ENCODE measurements at places on chromosomes 3 and 15.
A peak's percentile ranks its signal among the peaks of the same experiment; 100 is the strongest.

- no peak for DNase-seq
Observed at GRCh38 chr3:167110901-167111300, 269.2 kb downstream of the ZBBX start.

DNA sequence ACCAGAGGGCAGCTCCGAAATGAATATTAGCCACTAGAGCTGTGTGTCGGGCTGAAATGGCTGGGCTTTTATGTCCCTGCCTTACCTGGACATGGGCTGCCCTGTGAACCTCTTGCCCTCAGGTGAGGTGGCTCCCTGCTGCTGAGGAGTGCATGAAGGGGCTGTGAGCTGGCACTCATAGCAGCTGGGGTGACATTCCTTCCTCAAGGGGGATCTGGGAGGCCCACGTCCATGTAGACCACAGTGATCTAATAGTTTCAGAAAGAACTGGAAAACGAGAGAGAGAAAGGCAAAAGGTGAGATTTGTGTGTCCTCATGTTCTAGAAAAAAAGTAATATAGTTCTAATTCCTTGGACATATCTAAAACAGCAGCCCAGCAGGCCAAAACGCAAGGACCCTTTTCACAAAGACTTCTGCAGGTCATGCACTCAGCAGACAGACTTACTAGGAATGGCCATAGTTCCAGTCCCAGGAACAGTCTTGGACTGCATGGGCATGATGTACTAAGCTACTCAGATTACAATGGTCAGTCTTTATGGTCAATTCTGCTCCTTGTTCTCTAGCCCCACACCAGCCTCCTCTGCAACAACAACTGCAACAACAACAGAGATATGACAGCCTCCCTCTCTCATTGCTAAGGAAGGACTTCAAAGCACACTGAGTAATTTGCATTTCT is 10.8 kb upstream of the SLC24A5 start:
- DNase-seq, result no peak

GRCh38 chr3:58800940-58801339 is 134.4 kb upstream of the FAM3D start:
- no peak for DNase-seq

DNA sequence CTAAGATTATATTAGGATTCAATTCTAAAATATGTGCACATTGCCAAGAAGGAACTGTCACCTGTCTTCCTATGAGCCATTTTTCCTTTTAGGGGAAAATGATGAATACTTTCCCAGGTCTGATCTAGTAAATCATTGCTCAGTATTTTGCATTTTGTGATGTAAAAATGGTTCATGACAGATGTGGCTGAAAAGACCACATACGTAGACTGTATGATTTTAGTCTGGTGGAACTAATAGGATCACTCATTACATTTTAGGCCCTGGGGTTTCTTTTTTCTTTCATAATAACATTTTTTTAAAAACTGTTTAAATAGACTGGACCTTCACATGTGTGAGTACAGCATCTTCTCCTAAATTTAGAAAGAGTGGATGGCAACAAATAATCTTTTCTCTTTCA is 201.7 kb upstream of the MLF1 start:
- no peak for DNase-seq

DNA sequence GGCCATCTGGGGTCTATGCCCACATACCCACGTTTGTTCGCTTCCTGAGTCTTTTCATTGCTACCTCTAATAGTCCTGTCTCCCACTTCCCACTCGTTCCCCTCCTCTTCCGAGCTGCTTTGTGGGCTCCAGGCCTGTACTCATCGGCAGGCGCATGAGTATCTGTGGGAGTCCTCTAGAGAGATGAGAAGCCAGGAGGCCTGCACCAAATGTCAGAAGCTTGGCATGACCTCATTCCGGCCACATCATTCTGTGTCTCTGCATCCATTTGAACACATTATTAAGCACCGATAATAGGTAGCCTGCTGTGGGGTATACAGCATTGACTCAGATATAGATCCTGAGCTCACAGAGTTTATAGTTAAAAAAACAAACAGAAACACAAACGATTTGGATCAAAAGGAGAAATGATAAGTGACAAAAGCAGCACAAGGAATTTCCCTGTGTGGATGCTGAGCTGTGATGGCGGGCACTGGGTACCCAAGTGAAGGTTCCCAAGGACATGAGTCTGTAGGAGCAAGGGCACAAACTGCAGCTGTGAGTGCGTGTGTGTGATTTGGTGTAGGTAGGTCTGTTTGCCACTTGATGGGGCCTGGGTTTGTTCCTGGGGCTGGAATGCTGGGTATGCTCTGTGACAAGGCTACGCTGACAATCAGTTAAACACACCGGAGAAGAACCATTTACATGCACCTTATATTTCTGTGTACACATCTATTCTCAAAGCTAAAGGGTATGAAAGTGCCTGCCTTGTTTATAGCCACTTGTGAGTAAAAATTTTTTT is 35.9 kb downstream of the NR1I2 start:
- no peak for DNase-seq

DNA sequence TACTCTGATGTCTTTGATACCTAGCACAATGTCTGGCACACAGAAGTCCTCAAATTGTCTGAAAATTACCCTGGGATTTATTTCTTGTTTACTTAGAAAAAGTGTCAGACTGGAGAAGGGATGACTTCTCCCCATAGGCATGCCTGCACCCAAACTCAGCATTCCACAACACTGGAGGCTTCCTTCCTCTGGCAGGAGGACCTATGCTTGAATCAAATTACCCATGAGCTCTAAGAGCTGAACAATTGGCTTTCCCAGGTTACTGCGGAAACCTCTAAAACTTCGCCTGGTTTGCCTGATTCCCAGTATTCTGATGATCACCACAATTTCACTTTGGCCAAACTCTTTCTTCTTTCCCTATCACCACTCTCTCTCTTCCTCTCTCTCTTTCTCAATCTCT is 217.4 kb downstream of the DIPK2A start:
- DNase-seq, result no peak

- DNase-seq, result no peak
Observed at GRCh38 chr15:93670931-93671330, 560.4 kb upstream of the MCTP2 start.

DNA sequence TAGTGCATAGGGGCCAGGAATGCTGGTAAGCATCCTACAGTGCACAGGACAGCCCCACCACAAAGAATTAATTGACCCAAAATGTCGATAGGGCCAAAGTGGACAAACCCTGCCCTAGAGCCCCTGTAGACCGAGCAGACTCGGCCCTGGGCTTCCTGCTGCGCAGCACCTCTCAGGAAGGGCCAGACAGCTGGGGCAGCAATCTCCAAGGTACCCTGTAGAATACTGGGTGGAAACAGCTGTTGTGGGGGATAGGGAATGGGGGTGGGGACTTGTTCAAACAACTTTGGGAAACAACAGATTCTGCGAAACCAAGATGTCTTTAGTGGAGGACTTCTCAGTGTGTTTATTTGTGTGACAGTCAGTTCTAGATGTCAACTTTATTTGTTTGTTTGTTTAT is 67.1 kb downstream of the MRPL46 start:
- DNase-seq, result no peak

- DNase-seq, result no peak
Observed at GRCh38 chr15:100032358-100033085, 299.3 kb upstream of the LYSMD4 start.

DNA sequence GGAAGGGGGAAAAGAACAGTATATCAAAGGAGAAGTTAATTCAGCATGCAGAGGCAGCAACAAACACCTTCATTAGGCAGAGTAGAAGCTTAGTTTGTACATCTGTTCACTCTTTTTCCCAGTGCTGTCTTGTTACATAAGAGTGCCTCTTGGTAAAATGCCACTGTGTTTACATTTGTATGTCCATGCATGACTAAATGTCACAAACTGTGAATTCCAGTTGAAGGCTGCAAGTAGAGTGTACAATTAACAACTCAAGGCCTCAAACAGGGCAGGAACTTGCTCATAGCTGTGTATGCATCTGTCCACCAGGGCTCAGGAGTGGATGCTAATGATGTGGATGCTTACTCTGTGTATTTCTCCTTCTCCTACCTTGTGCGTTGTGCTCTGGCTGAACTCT is 214.2 kb upstream of the TPM1 start:
- no peak for DNase-seq

- no peak for DNase-seq
Observed at GRCh38 chr3:24520976-24521419, 26.3 kb upstream of the THRB start.

GRCh38 chr3:146283781-146284445 is 33.0 kb upstream of the PLSCR4 start:
- DNase-seq, result no peak

DNA sequence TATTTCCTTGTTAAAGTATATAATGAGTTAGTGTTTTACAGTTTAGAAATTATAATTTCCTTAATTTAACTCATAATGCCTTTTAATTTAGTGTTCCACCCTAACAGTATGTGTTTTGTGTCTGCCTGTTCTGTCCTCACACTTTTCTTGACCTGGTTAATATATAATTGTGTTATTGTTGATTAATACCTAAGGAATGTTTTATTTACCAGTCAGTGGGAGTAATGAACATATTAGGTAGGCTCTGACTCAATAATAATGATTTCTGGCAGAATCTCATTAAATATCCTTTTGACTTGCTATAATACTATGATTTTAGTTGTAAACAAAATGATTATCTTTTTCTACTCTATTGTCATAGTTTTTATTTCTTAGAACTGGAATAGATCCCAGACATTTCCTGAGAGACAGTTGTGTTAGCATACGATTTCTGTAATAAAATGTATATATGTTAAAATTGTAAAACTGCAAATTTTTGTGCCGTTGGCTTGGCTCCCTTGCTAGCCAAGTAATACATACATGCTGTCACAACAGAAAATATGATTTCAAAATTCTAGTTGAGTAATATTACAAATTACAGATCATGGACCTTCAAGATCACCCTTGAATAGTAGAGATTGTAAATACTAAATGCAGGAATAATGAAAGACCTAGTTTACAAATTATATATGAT is 51.9 kb downstream of the RASA2 start:
- peak; percentile 15 for DNase-seq

- peak; percentile 41 for DNase-seq
Observed at GRCh38 chr3:113231827-113232253, 20.5 kb downstream of the BOC start.

- no peak for DNase-seq
Observed at GRCh38 chr3:64445109-64445943, 220.1 kb upstream of the PRICKLE2 start.

GRCh38 chr3:139043554-139044365 is 932 bp downstream of the PRR23C start:
- DNase-seq, result no peak

GRCh38 chr15:69660658-69661405 is 208.2 kb downstream of the RPLP1 start:
- DNase-seq, result no peak

- no peak for DNase-seq
Observed at GRCh38 chr3:55205990-55206389, 278.1 kb upstream of the LRTM1 start.

DNA sequence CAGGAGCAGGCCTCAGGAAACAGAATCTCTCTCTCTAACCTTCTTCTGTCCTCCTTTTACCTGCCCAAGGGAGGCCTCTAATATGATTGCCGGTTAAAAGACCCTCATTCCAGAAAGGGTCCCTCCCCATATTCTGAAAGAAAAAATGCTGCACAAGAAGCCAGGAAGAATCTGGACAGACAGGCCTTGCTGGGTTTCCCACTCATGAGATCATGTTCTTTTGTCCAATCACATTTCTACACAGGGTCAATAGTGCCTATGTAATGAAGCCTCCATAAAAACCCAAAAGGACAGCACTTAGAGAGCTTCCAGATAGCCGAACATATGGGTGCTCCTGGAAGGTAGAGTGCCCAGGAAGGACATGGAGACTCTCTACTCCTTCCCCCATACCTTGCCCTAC is 146.0 kb downstream of the MYO9A start:
- no peak for DNase-seq

- no peak for DNase-seq
Observed at GRCh38 chr3:42451116-42451515, 40.7 kb upstream of the LYZL4 start.

DNA sequence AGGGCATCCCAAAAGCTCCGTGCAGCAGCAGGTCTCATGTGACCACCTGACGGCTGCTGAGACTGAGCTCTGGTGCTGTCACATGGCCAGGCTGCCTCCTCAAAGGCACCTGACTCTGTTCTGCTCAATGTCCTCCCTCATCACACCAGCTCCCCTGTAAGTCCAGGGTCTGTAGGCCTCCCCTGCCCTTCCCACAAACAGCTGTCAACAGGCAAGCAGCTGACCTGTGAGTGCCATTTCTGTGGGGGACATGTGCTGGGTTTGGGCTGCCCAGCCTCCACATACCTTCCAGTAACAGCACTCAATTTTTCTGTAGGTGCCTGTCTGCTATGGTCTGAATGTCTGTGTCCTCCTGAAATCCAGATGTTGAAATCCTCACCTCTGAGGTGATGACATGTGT is 11.2 kb downstream of the NUP210 start:
- no peak for DNase-seq

GRCh38 chr3:112776000-112776399 is 70.7 kb downstream of the CD200R1L start:
- no peak for DNase-seq

- DNase-seq, result no peak
Observed at GRCh38 chr3:120059081-120059864, 35.0 kb downstream of the GSK3B start.

- DNase-seq, result no peak
Observed at GRCh38 chr3:45477838-45478237, 89.5 kb downstream of the LARS2 start.

DNA sequence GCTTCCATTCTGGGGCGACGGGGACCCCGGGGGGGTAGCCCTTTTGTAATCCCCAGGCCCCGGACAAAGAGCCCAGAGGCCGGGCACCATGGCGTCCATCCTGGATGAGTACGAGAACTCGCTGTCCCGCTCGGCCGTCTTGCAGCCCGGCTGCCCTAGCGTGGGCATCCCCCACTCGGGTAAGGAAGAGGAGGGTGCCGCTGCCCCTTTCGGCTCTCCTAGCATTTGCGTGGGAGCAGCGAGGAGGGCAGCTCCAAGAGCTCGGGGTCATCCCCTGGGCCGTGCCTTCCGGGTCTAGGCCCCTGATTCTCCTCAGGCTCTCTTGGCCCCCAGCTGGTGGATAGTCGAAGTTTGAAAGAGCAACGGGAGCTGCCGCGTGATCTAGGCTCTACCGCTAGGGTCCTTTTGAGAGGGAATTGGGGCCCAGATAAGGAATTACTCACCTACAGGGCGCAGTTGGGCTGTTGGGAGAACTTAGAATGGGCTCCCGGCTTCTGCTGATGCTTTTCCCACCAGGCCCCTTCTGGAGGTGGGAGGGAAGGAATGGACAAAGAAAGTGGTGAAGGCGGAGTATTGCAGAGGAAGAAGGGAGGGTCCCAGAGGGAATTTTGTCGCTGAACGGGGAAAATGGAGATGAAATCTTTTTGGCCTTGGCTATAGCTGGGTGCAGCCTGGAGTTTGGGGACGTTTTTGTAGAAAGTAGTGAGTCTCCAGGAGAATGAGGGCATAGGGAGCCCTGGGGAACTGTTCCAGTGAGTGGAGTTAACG is 615 bp downstream of the VPS18 start:
- peak; percentile 78 for DNase-seq

Data from lung microvascular endothelial cell (primary cell).